ENCODE measurements at places on chromosomes 3 and 15.
A peak's percentile ranks its signal among the peaks of the same experiment; 100 is the strongest.

DNA sequence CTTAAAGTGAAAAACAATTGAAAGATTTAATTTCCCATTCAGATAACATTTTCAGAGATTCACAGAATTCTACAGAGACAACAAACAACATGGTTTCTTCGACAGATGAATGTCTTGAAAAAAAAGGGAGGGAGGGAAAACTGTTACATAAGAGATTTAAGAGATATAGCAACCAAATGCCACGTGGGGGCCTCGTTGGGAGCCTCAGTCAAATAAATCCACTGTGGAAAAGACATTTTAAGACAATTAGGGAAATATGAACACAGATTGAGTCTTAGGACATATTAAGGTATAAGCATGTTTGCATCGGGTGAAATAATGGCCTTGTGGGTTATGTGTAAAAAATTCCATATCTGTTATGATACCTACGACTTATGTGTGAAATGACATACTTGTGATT is 5.0 kb upstream of the PRRT3 start:
- no peak for DNase-seq

GRCh38 chr3:127639173-127640041 is 10.4 kb downstream of the PODXL2 start:
- no peak for DNase-seq

DNA sequence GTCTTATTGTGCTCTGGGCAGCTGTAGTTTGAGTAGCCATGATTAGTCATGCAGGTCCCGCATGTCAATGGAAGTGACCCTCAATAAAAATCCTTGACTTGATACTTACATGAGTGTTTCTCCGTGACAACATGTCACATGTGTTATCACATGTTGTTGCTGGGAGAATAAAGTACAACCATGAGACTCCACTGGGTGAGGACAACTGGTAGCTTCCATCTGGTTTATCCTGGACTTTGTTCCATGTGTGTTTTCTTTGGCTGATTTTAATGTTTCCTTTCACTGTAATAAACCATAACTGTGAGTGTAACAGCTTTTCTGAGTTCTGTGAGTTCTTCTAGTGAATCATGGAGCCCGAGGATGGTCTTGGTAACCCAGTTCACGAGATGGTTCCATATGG is 63.1 kb upstream of the NDN start:
- no peak for DNase-seq

GRCh38 chr3:189103208-189103607 is 68.6 kb upstream of the TPRG1 start:
- DNase-seq, result no peak

GRCh38 chr3:13313813-13314212 is 106.3 kb downstream of the NUP210 start:
- DNase-seq, result no peak

GRCh38 chr15:80776420-80777045 is 2.6 kb upstream of the CEMIP start:
- DNase-seq, result peak; percentile 67

DNA sequence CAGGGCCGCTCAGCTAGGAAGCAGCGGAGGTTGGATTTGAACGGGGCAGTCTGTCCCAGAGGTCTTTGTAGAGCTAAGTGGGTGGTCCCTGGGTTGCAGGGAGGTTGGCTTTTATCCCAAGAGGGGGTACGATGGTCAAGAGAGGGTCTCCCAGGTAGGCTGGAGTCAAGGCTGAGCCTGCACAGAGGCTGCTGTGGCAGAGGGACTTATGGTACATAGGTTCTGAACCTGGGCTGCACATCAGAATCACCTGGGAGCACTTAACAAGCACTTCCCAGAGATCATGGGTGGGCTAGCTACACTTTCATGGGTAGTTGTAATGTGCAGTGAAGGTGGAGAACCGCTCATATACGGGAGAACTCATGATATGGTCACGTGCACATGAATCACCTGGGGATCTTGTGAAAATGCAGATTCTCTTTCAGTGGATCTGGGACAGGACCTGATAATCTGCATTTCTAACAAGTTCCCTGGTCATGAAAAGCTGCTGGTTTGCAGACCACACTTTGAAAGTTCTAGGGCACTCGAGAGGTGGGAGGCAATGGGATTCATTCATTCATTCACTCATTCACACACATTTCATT is 2.9 kb upstream of the RASGRF1 start:
- no peak for DNase-seq

DNA sequence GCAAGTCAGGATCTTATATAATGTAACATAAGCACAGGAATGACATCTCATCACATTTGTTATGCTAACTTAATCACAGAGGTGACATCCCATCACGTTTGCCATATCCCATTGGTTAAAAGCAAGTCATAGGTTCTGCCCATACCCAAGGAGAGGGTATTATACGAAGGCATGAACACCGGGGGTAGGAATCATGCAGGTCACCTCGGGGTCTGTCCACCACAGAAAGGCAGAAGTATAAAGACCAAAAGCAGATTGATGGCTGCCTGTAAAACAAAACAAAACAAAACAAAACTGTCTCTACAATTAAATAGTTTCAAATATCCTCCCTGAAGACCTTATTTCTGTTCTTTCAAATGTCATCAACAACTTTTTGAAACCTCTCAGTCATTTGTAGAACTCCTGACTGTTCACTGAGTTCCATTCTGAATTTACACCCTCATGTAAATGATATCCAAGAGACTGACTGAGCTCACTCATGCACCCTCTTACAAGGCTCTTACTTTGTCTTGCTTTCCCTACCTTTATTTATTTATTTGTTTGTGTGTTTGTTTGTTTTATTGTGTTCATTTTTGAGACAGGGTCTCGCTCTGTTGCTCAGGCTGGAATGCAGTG is 22.7 kb upstream of the ZNF639 start:
- DNase-seq, result no peak

GRCh38 chr15:98150084-98150483 is 189.6 kb downstream of the ARRDC4 start:
- no peak for DNase-seq

DNA sequence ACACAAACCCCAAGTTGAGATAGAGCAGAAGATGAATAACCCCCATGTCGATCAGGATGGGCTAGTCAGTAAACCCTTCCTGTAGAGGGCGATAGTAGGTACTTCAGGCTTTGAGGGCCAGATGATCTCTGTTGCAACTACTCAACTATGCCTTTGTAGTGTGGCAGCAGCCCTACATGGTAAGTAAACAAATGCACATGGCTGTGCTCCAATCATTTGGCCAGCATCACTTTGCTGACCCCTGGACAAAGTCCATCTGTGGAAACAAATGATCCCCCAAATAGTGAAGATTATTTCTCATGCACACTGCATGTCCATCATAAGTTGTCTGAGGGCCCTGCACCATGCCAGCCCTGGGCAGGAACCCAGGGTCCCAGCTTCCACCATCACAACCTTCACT is 402.2 kb upstream of the PROK2 start:
- no peak for DNase-seq

- no peak for DNase-seq
These were observed 650.9 kb upstream of the SEMA6D start for GRCh38 chr15:47066392-47066791.

DNA sequence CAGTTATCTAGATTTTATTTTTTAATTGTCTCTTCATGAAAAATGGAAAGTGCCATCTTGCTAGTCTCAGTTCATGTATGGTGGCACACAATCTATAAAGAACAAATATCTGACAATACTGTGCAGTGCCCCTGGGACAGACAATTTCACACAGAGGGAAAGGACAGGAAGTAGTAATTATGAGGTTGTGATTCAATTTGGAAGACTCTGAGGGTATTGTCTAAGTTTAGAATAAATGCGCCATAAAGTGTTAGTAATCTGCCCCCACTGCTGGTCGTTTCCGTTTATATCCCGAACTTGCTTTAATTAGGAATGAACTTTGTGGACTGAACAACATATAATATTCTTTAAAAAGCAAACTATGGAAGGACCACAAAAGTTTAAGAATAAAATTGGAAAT is 196.4 kb upstream of the SLC24A5 start:
- DNase-seq, result no peak

- DNase-seq, result no peak
These were observed 15.2 kb downstream of the ARPP21 start for GRCh38 chr3:35654476-35654875.

DNA sequence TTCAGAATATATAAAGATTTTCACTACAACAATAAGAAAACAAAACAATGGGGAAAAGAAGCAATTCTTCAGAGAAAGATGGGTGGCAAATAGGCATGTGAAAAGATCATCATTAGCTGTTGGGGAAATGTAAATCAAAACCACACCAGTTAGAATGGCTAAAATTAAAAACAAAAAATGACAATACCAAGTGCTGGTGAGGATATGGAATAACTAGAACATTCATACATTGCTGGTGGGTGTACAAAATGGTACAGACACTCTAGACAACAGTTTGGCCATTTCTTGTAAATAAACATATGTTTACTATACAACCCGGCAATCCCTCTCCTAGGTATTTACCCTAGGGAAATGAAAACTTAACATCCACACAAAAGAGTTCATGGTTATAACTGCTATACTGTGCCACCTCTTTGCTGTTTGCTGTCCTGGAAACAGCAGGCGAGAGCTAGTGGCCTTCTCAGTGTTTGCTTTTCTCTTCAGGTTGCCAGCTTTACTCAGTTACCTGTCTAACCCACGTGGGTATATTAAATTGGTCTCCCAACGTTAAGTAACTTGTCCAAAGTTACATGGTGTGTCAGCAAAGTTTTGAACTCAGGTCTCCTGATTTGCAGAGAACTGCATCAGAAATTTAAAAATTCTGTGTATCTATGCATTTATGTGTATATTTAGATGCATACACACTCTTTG is 4.6 kb upstream of the NIT2 start:
- DNase-seq, result no peak

GRCh38 chr15:63694184-63694583 is 97.0 kb downstream of the FBXL22 start:
- no peak for DNase-seq

DNA sequence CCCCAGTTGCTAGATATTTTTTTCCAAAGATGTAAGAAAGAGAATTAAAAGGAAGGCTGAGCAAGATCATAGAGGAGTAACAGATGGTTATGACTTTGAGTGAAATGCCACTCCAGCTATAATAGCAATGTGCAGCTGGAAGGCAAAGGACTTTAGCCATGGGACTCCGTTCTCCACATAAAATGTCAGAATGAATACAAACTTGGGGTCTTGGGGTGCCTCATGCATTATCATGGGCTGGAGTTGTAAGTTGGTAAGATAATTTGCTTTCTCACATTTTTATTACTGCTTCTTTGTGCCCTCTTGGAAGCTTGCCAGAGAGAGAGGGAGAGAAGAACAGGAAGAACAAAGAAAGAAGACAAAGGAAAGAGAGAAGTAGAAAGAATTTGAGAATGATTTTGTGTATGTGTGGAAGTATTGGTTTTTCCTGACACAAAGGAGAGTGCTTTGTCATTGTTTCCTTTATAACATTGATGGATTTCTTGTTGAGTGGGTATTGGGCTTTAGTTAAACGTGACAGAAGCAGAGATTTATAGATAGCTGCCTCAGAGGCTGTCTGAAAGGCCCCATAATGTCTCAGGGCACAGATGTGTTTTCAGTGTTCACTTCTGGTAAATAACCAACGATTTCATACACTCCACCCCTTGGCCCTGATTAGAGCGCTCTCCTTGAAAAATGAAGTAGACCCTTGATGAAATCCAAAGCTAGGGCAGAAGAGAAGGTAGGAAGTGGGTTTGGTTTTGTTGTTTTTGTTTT is 715.3 kb downstream of the NR2F2 start:
- no peak for DNase-seq

GRCh38 chr15:89395031-89395430 is 60.4 kb upstream of the POLG start:
- DNase-seq, result no peak

GRCh38 chr3:21785765-21786437 is 34.9 kb upstream of the ZNF385D start:
- no peak for DNase-seq

GRCh38 chr15:78364233-78364632 is 24.1 kb downstream of the CRABP1 start:
- DNase-seq, result no peak

DNA sequence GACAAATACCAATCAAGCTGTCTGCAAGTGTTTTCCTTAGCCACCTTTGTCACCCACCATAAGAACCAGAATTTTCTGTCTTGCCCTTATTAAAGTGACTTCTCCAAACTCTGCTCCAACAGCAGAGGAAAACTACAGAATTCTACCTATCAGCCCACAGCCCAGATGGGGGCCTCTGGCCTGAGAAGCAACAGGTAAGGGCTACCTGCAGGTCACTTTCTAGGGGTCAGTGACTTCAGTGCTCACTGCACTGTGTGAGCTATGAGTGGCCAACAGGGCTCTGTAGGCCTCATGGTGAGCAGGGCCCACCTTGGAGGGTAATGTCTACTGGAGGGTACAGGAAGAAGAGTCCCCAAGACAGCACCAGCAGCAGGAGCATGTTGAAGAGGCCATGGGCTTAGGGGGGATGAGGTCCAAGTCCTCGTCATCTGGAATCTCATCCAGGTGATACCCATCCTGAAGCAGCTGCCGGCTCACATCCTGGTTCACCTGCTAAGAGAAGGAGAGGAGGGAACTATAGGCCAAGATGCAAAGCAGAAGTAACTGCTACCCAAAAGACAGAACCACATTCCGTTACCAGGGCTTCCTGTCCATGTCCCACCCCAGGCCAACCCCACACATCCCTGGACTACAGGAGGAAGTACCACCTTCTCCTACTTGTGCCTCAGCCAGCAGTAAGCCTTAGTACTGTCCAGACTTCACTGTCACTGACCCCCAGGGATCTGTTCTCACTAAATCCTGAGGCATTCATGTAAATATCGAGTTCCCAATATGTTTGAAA is 4.2 kb downstream of the FAM219B start:
- no peak for DNase-seq

DNA sequence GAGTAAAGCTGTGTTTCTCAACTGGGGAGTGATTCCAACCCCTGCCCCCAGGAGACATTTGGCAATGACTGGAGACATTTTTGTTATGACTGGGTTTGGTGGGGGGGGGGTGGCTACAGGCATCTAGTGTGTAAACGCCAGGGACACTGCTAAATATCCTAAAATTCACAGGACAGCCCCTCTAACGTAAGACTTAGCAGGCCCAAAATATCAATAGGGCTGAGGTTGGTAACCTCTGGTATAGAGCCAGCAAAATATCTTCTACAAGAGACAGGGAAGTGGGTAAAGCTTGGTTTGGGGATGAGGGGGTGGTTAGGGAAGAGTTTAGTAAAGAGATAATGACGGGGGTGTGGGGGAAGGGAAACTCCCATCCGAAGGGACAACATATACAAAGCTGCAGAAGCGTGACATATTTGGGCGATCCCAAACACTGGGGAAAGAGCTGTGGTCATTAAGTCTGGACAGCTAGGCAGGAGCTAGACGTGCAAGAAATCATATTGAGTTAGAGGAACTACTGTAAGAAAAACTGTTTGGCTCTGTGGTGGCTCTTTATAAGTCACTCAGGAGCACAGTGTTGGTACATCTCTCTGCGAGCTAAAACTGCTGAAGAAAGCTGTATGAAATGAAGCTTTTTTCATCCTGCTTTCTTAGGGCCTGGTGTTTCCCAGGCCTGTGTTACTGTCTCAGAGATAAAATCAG is 697 bp upstream of the TRIM69 start:
- no peak for DNase-seq

GRCh38 chr15:62850791-62851291 is 191.7 kb upstream of the TPM1 start:
- no peak for DNase-seq

GRCh38 chr3:106425026-106425425 is 556.2 kb upstream of the CBLB start:
- DNase-seq, result no peak

Measured in NCI-H460 (cell line).